Parietal lobe (tissue), 2 donors: ENCODE measurements at places on chromosomes 4 and X. TPM values are rescaled to one million over a fixed set of nuclear protein-coding genes. Genes with fewer than 3 reads are reported as not detected.

Gene NR0B1
- total RNA-seq, result 0.31 TPM

Gene OTC
- not detected for total RNA-seq

Gene COL25A1
- total RNA-seq, result 16.9 TPM

Gene MTMR8
- 6.9 TPM for total RNA-seq
